ENCODE measurements at places on chromosomes 16 and 17.

- no peak for DNase-seq
These were observed 100.9 kb upstream of the TNRC6C start for GRCh38 chr17:77857613-77858012.

DNA sequence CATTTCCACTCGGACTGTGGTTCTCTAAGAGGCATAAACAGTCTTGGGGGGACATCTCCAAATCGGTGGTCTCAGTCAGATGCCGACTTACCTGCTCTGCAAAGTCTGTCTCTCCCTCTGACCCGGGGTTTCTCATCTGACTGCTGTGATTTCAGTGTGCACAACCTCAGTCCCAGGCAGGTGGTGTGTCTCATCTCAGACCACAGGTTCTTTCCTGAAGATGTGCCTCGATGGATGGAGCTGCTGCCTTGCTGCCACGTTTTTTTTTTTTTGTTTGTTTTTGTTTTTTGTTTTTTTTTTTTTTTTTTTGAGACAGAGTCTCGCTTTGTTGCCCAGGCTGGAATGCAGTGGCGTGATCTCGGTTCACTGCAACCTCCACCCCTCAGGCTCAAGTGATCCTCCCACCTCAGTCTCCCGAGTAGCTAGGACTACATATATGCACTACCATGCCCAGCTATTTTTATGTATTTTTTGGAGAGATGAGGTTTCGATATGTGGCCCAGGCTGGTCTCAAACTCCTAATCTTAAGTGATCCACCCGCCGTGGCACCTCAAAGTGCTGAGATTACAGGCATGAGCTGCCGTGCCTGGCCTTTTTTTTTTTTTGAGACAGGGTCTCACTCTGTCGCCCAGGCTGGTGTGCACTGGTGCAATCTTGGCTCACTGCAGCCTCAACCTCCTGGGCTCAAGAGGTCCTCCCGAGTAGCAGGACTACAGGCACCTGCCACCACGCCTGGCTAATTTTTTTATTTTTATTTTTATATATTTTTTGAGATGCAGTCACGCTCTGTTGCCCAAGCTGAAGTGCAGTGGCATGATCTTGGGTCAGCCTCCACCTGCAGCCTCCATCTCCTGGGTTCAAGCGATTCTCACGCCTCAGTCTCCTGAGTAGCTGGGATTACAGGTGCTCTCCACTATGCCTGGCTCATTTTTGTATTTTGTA lies 15.4 kb downstream of the SPIRE2 start:
- DNase-seq = no peak

- DNase-seq = no peak
These were observed 18.2 kb upstream of the KRT20 start for GRCh38 chr17:40903129-40903847.

DNA sequence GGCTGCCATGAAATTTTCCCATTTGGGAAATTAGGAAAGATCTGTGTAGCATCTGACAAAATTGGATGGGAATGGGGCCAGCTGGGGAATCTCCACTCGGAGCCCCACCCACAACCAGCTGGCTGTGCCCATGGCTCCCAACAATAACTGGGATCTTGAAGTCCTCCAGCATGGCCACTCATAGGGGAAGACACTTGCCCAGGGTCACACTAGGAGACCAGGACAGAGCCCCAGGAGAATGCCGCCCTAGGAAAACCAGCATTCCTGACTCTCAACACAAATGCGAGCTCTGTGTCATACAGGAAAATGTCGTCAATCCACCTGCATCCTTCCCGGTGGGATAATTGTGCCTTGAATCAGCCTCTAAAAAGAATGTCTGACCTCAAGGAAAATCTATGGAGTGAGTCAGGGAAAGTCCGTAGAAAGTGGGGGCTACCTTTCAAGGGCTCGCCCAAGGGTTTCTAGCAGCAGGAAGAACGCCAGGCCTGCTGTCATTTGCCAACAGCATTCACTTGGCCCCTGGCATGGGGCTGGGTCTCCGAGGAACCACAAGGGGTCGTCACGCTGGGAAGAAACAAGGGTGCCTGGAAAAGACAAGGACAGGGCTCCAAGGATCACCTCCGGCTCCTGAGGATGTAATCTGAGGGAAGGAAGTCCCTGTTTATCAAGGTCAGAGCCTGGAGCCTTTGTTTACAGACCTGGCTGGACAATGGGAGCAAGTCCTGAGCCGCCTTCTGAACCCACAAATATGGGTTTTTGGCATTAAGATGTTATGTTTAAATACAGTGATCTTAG lies 15.9 kb downstream of the CDH5 start:
- DNase-seq = no peak

DNA sequence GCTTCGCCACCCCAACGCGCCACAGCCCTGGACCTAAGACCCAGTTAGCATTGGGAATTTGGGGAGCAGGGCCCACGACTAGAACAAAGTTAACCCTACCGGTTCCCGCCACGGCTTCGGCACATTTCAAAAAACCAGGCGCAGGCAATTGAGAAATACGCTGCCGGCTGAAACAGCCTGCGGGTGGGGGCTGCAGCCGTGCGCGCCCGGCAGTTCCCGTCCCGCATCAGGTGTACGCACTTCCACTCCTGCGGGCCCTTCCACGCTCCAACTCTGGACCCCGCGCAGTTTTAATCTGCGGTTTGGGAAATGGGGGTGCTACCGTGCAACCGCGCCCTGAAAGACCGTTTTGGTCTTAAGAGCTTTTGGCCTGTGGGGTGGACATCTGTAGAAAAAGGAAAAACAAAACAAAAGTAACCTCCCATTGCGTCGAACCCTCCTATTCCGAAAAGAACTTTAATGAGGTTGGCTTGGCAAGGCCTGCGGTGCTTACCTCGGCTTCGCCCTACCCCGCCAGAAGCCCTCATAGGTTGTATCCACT lies 7.1 kb downstream of the IRX5 start:
- no peak for DNase-seq

DNA sequence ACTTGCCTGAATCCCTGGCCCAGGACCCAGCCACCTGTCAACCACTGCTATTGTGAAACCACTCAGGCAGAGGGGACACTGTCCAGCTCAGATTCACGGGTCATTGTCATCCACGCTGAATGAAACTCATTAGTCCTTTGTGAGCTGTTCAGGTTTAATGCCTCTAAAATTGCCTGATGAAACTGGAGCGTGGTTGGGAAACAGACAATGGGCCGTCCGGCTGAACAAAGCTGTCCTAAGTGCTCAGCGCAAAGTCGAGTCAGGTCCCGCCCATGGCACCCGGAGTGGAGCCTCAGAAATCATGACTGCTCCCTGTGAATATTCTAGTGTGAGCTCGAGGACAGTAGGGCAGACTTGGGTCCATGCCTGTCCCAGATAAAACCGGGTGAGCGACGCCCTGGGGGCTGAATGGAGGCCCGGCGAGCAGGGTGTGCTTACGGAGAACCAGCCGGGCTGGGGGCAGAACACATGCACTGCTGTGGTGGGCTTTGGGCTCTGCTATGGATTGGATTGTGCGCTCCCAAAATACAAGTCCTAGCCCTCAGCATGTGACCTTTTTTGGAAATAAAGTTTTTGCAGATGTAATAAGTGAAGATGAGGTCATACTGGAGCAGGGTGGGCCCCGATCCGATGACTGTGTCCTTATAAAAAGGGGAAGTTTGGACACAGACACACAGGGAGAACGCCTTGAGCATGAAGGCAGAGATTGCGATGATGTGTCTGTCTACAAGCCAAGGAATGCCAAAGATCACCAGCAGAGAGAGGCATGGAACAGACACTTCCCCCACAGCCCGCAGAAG lies 12.9 kb upstream of the CMIP start:
- DNase-seq = peak; percentile 59

- no peak for DNase-seq
These were observed 29.5 kb downstream of the SBK1 start for GRCh38 chr16:28321700-28322411.

GRCh38 chr16:30947541-30947858 lies 1.4 kb upstream of the ORAI3 start:
- no peak for DNase-seq

DNA sequence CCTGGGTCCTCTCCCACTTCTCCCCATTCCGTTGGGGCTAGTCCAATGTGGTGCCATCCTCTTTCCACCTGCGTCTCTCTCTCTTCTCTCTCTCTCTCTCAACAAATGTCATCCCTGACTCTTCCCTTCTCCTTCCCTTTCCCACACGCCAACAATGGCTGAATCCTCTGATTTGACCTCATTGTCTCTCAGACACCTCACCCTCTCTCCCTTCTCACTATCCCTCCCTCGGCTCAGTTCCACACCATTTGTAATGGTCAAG lies 628 bp upstream of the ZNF18 start:
- DNase-seq = no peak

- no peak for DNase-seq
These were observed 445.7 kb upstream of the MAF start for GRCh38 chr16:80046261-80046660.

DNA sequence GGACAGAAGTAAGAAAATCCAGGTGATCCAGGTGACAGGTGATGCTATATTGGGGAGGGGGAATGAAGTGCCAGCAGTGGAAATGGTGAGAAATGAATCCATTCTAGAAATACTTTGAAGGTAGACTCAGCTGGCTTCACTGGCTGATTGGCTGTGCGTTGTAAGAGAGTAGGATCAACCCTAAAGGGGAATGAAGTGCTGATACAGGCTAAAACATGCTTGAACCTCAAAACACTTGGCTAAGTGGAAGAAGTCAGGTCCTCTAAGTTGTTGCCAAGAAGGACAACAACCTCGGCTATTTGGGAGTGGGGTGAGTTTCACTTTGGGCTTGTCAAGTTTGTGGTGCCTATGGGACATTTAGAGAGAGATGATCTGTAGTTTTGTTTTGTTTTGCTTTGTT lies 24.1 kb upstream of the SCNN1B start:
- no peak for DNase-seq

- no peak for DNase-seq
These were observed 74.5 kb downstream of the SEC14L1 start for GRCh38 chr17:77215281-77215680.

GRCh38 chr17:38464723-38465390 lies 36.6 kb downstream of the ARHGAP23 start:
- DNase-seq = no peak

- no peak for DNase-seq
These were observed 2.1 kb upstream of the C1QL1 start for GRCh38 chr17:44970136-44970741.

DNA sequence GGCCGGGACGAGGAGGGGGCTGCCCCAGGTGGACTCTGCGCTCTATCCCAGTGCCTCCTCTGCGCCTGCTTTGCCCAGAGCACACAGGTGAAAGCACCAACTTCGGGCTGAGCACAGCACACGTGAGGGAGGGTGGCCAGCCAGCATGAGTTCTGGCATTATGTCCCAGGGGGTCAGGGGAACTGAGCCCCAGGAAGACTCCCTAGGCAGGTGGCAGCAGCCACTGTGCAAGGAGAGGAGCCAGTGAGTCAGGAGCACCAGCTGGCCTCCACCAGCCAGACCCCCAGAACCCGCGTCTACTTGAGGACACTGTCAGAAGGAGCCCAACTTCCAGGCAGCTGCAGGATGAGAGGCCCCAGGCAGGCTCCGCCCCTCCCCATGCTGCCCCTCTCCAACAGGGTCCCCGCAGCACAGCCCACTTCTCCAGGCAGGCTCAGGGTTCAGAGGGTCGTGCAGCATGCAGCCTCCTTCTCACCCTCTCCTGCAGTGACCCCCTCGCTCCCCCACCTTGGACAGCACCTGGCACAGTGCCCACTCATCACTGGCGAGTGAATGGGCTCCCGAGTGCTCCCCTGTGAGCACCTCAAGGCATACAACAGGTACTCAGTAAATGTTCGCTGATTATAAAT lies 44.2 kb upstream of the RASD1 start:
- no peak for DNase-seq

DNA sequence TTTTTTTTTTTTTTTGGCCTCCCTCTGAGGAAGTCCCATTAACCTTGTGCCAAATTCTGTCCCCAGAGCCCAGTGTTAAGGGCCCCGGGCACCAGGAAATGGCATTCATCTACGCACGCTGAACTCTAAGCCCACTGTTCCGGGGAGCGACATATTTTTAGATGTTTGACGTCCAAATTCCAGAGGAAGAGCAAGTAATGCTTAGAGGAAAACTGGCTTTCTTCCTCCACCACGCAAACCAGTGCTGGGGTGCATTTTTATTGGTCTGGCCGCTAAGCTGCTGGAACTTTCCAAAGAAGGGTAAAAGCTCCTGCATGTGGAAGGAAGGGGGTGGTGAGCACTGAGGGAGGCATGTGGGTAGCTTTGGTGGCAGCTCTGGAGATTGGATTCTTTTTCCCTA lies 8.3 kb downstream of the WFDC1 start:
- DNase-seq = no peak

DNA sequence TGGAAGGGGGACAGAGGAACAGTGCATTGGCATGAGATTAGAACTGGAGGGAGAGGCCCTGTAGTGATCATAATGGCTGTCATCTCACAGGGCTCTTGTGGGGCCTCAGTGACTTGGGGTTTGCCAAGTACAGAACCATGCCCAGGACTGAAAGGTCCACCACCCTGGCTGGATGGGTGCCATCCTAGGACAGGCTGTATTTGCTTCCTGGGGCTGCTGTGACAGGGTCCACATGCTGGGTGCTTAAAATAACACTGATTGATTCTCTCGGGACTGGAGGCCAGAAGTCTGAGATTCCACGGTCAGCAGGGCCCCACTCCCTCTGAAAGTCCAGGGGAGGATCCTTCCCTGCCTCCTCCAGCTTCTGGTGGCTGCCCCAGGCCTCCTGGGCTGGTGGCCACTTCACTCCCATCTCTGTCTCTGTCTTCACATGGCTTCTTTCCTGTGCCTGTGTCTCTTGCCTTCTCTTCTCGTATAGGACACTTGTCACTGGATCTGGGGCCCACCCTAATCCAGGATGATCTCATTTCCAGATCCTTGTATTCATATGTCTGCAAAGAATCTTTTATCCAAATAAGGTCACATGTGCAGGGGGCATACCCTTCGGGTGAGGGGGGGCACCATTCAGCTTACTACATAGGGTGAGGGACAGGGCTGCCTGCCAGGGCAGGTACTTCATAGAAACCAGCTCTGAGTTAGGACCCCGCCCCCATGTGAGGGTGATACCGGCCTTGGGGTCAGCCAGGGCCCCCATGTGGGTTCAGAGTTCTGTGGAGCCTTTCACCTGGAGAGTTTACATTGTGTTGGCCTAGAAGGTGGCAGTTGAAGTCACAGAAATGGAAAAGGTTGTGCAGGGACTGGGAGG lies 52.6 kb downstream of the USP22 start:
- DNase-seq = no peak

GRCh38 chr16:30659507-30660423 lies 1.5 kb downstream of the FBRS start:
- peak; percentile 76 for DNase-seq

- DNase-seq = no peak
These were observed 1471.3 kb downstream of the CDH11 start for GRCh38 chr16:63650550-63650949.

GRCh38 chr17:17121162-17121561 lies 78.9 kb downstream of the MPRIP start:
- no peak for DNase-seq

DNA sequence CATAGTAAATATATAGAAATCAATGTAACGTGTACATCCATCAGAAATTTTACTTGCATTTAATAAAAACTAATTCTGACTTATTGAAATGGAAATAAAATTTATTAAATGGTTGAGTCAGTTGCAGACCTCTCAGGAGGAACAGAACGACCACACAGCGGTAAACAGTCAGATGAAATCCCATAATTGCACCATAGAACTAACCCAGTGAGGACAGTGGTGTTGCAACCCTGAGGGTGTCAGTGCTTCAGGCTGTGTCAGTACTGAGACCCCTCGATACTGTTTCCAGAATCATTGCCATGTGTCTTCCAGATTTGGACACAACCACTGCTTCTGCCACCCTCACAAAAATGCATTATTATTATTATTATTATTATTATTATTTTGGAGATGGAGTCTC lies 29.0 kb upstream of the SSTR2 start:
- no peak for DNase-seq

Measured in CD4-positive, alpha-beta T cell treated with Interferon alpha-2 for 1 hour (primary cell).